ENCODE measurements at places on chromosomes 2 and 18.

DNA sequence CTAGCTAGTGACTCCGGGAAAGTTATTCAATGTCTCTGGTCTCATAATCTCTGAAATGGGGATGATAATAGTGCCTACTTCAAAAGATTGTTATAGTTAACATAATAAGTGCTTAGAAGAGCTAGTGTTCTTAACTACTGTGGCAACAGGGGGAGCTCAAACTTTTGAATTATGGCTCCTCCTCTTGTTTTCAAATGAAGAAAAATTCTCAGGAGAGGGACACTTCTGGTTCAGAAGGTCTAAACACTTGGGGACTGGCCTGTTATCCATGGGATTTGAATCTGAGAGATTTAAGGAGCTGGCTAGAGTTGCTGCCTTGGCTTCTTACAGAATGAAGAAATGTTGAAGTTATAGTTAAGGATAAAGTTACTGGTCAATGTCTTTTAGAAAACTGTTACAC is 92.2 kb upstream of the ITGB6 start:
- no peak for DNase-seq

- DNase-seq, result no peak
These were observed 236.5 kb upstream of the FN1 start for GRCh38 chr2:215672406-215672805.

DNA sequence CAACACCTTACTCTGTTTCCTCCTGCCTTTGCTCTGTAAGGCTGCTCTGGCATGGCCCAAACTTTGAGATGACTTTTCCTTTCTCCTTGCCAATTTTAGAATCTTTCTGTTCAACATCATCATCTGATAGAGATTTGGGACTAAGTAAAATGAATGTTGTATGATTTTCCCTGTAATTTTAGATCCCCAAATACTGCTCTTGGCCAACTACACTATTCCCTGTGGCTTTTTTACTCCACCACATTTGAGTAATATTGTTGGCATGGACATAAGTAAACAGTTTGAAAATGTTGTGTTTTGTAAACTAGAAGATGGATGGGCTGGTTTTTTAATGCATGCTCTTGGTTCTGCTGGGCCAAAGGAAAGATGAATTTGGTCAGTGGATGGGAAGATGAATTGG is 12.1 kb downstream of the LTBP1 start:
- DNase-seq, result no peak

DNA sequence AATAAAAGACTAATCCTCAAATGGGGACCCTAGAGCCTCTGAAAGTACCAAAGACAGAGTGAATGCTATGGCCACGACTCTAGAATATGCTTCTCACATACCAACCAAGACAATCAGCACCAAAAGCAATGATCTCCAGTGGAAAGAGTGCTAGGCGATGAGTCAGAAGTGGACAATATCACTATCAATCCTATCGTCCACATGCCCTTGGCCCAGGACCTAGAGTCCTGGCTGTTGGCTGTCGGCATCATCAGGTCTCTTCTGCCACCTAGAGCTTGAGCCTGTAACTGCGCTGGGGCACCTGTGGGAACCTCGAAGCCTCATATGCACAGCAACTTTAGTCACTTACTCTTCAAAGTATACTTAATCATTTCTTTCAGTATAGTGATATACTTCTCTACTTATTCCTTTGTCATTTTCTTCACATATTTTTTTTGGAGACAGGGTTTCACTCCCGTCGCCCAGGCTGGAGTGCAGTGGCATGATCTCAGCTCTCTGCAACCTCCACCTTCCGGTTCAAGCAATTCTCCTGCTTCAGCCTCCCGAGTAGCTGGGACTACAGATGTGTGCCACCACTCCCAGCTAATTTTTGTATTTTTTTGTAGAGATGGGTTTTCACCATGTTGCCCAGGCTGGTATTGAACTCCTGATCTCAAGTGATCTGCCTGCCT is 29.7 kb downstream of the NOL10 start:
- peak; percentile 11 for DNase-seq

- no peak for DNase-seq
These were observed 4.3 kb upstream of the GALNT1 start for GRCh38 chr18:35577045-35577848.

GRCh38 chr2:28431741-28432140 is 39.1 kb downstream of the FOSL2 start:
- no peak for DNase-seq

GRCh38 chr2:48339451-48339850 is 190.5 kb upstream of the STON1 start:
- no peak for DNase-seq

DNA sequence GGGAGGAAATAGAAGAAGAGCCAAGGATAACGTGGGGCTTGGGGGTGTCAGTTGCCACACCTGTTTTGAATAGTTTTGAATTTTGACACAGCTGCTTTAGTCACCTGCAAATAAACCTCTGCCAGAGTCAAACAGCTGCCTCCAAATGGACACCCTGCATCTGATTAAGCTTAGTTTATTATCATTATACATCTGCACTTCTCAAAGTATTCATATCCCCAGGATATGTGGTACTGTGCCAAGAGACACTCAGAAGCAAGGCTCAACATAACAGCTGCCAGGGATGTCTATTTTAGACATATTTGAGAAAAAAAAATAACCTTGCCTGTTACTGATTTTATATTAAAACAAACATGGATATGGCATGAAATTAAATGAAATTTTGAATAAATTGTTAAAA is 122.5 kb upstream of the WDR75 start:
- no peak for DNase-seq

- DNase-seq, result no peak
These were observed 139.7 kb upstream of the NOSTRIN start for GRCh38 chr2:168662651-168663208.

DNA sequence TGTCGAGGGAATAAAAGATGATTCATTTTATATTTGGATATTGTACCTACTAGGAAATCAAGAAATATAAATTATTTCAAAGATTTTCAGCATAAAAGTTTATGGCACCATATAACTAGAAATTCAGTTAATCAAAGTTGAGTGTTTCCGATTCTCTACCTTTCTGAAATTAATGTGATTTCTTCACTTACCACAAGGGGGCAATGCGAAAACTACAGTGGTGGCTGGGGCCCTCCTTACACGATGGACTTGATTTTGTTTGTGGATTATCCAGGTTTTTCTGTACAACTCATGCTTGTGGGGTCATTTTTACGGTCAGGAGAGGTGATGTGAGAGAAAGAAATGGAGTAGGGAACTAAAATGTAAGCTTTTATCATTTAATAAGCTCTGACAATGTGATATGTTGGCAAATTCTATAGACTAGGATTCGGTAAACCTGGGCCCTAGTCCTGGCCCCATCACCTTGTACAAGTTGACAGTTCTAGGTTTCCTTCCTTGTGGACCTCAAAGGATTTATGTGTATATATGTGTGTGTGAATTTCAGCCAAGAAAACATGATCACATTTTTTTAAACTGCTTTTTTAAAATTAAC is 47.6 kb downstream of the G6PC2 start:
- no peak for DNase-seq

DNA sequence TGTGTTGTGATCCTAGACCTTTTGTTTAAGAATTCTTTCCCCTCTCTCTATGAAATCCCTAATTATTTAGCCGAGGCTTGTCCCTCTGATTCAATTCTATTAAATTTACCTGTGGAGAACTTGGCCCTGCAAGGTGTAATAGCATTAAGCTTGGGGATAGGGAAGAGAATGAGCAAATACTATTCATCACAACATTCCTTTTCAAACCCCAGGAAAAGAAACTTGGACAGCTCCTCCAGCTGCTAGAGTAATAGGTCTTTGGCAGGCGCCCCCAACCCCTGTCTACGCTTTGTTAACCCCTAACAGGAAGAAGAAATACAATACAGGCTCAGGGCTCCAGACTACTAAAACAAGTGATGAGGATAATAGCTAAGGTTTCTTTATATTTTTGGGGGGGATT is 957.0 kb downstream of the CPS1 start:
- no peak for DNase-seq

DNA sequence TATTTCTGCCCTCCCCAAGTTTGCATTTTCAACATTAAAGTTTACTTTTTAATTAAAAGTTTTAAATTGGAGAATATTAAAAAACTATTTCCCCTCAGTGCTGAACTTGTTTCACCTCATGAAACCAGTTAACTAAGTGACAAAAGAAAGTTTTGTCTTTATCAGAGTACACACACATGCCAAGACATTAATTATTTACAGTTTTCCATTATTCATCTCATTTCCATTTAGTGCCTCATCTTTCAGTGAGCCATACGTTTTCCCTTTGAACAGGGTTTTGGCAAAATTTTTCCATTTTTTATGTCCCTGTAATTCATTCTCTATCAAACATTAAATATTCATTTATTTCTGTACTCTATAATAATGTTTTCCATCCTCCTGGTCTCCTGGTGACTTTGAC is 53.2 kb downstream of the SF3B1 start:
- no peak for DNase-seq

DNA sequence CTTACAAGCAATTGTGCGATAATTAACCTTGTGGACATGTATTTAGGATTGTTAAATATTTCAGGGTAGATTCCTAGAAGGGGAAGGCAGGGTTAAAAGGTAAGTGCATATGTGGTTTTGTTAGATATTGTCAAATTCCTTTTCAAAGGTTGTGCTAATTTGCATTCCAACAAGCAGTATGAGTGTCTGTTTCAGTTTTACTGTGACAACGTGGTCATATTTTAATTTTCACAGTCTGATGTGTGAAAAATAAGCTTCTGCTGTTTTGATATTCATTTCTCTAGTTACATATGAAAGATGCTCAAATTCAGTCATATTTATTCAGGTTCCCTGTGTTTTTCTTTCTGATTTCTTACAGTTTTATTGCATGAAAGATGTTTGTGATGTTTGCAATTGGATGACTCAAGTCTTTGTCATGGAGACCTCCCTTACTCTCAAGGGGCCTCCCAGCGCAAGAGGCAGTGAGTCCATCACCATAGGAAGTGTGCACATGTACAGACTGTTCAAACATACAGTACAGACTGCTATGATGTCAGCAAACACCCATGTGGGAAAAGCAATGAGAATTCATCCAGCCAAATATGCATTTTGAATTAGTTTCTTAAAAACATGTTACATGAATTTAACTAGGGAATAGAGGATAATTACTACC is 310.8 kb downstream of the GALR1 start:
- DNase-seq, result no peak

GRCh38 chr18:79962311-79962710 is 2.1 kb upstream of the HSBP1L1 start:
- no peak for DNase-seq

GRCh38 chr18:72329533-72329932 is 214.6 kb downstream of the CBLN2 start:
- DNase-seq, result no peak
